Activated CD4-positive, CD25-positive, alpha-beta regulatory T cell treated with anti-CD3 and anti-CD28 coated beads, Interleukin-2, amount 50 U/mL, for 16 hours (primary cell): ENCODE measurements at places on chromosomes 3 and 15.

GRCh38 chr3:106566277-106566676 is 697.5 kb upstream of the CBLB start:
- no peak for DNase-seq

DNA sequence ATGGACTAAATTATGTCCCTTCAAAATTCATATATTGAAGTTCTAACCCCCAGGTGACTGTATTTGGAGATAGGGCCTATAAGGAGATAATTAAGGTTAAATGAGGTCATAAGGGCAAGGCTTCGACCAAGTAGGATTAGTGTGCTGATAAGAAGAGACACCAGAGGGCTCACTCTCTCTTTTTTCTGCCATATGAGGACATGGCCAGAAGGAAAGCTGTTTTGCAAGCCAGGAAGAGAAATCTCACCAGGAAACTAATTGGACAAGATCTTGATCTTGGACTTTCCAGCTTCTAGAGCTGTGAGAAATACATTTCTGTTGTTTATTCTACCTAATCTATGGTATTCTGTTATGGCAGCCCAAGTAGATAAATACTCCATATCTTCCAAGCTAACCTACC is 503.6 kb upstream of the NAALADL2 start:
- DNase-seq, result no peak

DNA sequence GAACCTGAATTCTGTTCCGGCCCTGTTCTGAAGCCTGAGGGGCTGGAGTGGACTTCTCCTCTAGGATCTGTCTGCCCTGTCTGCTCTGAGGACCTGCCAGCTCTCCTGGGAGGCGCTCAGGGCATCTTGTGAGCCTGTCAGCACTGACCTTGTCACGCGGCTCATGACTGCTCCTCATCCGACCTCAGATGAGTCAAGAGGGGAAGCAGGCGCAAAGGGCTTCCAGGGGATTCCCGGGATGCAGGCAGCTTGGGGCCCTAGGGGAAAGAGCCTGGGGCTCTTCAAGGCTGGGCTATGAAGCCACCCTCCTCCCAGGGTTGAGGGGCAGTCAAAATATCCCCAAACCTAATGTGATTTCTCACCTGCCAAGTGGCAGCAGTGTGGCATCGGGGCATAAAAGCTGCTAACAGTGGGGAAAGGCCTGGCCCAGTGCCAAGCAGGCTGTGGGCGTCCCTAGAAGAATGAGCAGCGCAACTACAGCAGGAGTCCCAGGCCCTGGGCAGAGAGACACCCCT is 27.6 kb upstream of the ANKDD1A start:
- DNase-seq, result no peak

DNA sequence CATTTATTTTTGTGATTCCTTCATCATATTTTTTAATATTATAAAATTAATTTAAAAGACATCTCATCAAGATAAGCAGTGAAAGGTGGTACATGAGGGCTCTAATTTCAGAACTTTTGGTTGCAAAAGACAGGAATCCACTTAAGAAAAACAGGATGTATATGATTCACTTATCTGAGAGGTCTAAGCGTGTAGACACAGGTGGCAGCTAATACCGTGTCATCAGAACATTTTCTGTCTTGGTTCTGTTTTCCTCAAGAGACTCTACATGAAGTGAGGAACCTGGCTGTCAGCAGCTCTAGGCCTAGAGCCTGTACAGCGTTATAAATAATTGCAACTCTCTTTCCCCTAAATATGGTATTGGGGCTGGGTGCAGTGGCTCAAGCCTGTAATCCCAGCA is 433.7 kb upstream of the NAALADL2 start:
- DNase-seq, result no peak

GRCh38 chr3:107982165-107982564 is 108.7 kb downstream of the CD47 start:
- DNase-seq, result no peak
